Vagina (tissue), 2 donors: ENCODE measurements at places on chromosomes 4 and X.

GRCh38 chr4:152629908-152630307 is 49.9 kb downstream of the TMEM154 start:
- DNase-seq, result no peak

- no peak for DNase-seq
Observed at GRCh38 chr4:152735906-152736305, 43.6 kb downstream of the TIGD4 start.

- DNase-seq, result no peak
Observed at GRCh38 chr4:3442959-3443749, 1.4 kb downstream of the HGFAC start.

DNA sequence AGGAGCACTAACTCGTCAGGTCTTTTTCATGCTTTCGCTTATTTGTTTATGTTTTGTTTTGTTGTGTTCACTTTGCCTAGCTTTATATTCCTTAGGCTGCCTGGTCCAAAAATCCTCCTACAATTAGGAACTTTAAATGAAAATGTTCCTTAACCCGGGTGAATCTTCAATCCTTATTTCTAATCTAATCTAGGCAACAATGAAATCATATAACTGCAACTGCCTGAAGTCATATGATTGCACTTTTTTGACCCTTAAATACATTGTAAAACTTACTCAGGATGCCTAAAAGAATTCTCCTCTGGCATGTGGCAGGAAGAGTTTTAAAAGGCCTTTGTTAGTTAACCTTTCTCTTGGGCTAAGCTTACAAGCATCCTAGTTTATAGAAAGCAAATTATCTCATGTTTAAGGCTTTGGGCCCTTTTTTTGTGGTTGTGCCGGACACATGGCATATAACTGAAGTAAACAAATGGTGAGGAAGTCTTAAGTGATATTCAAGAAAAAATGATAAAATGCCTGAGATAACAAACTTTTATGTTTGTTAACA is 279.4 kb downstream of the FAT4 start:
- DNase-seq, result no peak

DNA sequence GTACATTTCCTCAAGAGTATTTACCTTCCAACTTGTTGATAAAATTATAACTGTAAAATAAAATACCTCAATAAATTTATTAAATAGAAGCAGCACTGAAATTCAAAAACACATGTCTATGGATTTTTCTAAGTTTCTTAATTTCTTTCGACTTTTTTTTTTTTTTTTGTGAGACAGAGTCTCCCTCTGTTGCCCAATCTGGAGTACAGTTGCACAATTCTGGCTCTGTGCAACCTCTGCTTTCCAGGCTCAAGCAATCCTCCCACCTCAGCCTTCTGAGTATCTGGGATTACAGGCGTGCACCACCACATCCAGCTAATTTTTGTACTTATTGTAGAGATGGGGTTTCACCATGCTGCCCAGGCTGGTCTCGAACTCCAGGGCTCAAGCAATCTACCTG is 79.8 kb downstream of the IQCM start:
- DNase-seq, result no peak
